Glomerular endothelial cell (primary cell): ENCODE measurements at places on chromosomes 7 and 10. TPM values are rescaled to one million over a fixed set of nuclear protein-coding genes. Genes with fewer than 3 reads are reported as not detected.

DNA sequence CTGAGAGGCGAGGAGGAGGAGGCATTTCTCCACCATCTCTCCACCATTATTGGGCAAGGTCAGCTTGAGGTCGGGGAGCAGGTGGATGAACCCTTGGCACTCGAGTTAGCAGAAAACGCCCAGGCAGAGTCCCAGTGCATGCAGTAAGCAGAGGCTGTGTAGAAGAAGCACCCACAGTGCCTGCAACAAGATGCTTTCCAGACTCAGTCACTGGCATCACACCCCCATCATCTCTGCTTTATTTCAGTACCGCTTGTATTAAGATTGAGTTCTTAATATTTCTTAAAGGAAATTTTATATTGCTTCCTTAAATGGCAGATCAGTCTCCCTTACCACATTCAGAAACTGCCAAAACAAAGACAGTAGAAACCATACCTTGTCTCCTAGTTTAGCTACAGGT is 122.3 kb upstream of the PPIF start:
- no peak for DNase-seq

Gene KCND2
- total RNA-seq: 1.3 and 2.1 TPM in 2 replicates

DNA sequence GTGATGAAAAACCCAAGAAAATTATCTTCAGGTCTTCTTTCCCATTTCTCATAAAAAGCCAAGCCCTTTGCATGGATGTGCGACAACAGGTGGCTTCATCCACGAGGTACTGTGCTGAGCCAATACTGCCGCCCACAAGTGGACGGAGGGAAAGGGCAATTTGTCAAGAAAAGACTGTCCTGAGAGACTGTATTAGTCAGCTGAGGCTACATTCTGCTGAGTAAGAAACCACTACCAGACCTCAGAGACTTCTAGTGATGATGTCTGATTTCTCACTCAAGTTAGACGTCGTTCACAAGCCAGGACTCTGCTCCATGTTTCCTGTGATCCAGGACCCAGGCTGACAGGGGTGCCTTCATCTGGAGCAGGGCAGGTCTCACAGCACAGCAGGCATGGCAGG is 171.5 kb upstream of the CDCA7L start:
- DNase-seq: no peak

Gene AGMO
- not detected in 2 replicates for total RNA-seq

- no peak for DNase-seq
Observed at GRCh38 chr7:101885597-101885955, 68.2 kb downstream of the CUX1 start.

Gene GPER1
- total RNA-seq: 1.4 and 1.8 TPM in 2 replicates

DNA sequence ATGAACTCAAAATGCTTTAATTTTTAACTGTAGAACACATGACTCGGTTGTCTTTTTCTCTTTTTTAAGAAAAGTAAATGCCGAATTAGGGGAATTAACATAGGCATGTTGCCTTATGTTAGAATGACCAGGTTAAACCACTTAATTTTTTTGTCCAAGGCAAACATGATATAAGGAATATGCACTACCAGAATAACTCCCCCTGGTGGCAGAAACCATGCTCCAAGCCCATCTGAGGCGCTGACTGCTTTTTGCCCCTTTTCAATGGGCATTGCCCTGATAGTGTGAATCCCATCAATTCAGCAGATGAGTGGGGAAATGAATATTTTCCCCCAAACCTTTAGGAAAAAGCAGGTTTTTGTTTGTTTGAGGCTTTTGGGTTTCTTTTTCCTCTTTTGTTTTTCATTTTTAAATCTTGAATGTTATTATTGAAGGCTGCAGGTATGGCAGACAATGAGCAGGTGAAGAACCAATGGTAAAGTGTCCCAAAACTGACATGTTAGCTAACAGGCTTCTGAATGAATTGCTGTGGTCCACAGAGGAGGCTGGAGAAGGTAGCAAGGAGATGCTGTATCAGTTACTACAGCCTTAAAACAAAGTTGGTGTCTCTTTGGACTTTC is 284.3 kb downstream of the SORCS3 start:
- no peak for DNase-seq

Gene IRF5
- 0.73 TPM in 1 of 2 replicates, not detected in the other for total RNA-seq

Gene SLC26A5
- total RNA-seq: not detected in 2 replicates
